ENCODE measurements at places on chromosomes 7 and 10.
A peak's percentile ranks its signal among the peaks of the same experiment; 100 is the strongest.

GRCh38 chr10:132164761-132165278 lies 21.9 kb upstream of the DPYSL4 start:
- no peak for DNase-seq

DNA sequence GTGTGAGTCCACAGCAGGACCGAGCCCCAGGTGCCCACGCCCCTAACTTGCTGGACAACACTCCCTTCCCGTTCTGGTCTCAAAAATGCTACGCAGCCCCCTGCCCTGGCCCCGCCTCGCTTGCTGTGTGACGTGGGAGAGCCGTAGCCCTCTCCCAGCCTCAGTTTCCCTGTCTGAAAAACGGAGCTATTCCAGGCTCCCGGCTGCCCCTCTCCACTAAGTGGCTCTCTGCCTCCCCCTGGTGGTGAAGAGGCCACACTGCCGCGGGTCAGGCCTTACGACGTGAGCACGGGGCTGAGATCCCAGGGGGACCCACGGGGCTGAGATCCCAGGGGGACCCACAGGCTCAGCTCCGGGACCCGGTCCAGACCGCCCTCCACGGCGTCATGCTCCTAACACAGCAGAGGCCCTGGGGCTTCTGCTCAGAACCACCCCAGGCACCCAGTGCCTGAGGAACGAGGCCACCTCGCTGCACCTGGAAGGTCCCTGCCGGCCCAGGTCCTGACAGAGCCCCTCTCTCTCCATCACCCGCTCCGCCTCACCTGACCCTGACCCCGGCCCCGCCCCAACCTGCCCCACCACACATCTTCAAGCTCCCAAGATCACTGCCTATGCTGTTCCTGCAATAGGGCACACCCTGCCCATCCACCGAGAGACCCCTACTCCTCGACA lies 26.7 kb downstream of the MICALL2 start:
- peak; percentile 72 for DNase-seq

DNA sequence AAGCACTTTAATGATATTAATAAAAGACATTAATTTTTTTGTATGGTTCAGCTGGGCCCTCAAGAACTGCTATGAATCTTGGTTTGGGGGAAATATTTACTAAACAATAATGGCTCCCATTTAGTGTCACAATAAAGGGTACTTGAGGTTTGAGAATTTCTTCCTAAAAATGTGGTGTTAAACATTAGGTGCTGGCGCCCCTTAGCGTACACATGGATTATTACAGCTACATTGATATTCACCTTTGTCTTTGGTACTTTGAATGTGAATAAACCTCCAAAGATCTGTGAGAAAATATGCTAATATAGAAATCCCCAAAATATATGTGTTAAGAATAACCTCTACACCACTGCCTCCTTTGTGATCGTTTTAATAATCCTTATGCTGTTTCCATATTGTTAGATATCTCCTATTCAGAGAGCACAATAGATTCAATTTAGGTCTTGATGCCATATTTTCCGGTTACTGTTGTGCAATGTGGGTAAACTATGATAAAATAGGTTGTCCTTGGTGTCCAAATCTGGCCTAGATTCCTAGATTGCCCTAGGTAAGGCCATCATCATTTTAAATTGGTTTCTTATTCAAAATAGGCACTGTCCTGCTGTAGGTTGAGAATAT lies 161.8 kb upstream of the CACNA2D1 start:
- DNase-seq, result no peak

GRCh38 chr10:86205306-86206239 lies 161.0 kb downstream of the GRID1 start:
- DNase-seq, result no peak

- DNase-seq, result no peak
Observed at GRCh38 chr10:95459446-95460045, 101.6 kb downstream of the SORBS1 start.

GRCh38 chr7:30322271-30323005 lies 38.0 kb downstream of the ZNRF2 start:
- DNase-seq, result no peak

- DNase-seq, result no peak
Observed at GRCh38 chr10:36703179-36703578, 422.2 kb upstream of the ANKRD30A start.

GRCh38 chr10:690372-691161 lies 1.1 kb upstream of the DIP2C start:
- no peak for DNase-seq

DNA sequence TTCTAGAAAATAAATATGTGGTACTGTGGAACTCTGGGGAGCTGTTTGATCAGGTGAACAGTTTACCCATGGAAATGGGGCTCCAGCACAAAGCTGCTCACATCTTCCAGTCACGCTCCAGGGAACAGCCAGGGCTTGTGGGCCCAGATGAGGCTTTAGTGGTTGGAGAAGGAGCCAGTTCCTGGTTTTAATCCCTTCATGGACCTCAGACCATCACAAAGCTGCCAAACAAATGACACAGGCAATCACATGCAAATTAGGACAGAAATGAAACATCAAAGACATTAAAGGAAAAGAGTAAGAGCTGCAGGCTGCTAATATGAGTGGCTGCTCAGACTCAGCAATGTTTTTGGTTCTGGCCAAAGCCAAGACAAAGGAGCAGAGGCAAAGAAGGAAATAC lies 2.2 kb upstream of the ATP6V0E2 start:
- DNase-seq, result no peak

- no peak for DNase-seq
Observed at GRCh38 chr10:79101560-79102497, 33.1 kb downstream of the ZMIZ1 start.

- DNase-seq, result no peak
Observed at GRCh38 chr10:3566627-3567026, 218.4 kb downstream of the KLF6 start.

- DNase-seq, result no peak
Observed at GRCh38 chr10:129568583-129569344, 101.7 kb downstream of the MGMT start.

- no peak for DNase-seq
Observed at GRCh38 chr7:44131173-44132029, 8.1 kb upstream of the POLD2 start.

- no peak for DNase-seq
Observed at GRCh38 chr10:82150123-82150900, 275.3 kb downstream of the NRG3 start.

GRCh38 chr10:87696922-87697745 lies 37.5 kb downstream of the PAPSS2 start:
- DNase-seq, result no peak

DNA sequence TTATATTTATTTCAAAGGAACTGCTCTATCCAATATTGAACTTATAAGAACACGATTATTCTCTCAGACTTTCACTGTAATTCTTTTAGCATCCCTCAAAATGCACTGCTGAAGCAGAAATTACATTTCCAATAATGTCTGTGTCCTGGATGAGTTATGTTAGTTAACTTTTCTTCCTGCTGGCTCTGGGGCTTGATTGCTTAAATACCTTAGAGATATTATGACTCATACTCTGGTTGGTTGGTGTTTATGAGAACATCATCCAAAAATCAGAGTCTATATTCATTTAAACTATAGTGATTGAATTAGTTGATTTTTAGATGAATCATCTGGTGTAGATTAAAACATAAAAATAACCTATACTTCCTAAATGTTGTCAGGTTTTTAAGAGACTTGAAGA lies 246.3 kb upstream of the VWC2 start:
- DNase-seq, result no peak

DNA sequence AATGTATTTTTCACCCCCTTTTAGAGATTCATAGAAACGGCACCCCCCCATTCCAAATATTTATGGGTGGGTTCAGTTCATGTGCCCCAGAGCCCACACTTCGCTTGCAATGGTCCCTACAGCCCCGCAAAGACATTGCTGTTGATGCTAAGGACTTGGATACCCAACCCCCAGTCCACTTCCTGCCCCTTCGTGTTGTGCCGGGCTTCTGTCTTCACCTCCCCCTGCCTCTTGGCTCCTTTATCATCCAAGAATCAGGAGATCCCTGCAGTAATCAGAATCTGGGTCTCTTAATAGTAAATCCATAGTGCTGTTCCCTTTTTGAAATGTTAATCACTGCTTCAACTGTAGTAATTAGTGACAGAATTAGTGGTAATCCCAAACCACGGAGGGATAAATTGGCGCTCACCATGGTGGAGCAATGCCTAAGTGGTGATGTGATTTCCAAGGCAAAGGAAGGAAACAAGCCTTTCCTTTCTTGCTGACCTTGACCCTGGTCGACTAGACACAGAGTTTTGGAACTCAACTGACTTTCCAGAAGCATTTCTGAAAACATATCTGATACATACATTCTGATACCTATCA lies 67.7 kb downstream of the HK1 start:
- no peak for DNase-seq

DNA sequence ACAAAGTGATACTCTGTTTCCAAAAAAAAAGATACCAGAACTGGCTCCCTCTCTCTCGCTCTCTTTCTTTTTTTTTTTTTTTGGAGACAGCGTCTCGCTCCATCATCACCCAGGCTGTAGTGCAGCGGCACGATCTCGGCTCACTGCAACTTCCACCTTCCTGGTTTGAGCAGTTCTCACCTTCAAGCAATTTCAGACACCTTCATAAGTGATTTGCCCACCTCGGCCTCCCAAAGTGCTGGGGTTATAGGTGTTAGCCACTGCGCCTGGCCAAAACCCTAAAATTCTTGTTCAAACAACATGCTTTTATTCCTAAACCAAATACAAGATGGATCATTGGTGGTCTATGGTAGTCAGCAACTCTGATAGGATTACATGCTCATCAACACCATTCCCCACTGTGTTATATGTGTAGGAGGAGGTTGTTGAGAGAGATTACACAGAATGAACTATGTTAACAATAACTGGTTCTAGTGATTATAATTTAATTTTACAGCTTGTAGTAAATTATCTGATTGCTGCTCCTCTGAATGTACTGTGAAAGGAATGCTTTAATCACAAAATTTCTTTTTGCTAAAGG lies 15.5 kb downstream of the ACBD5 start:
- no peak for DNase-seq

DNA sequence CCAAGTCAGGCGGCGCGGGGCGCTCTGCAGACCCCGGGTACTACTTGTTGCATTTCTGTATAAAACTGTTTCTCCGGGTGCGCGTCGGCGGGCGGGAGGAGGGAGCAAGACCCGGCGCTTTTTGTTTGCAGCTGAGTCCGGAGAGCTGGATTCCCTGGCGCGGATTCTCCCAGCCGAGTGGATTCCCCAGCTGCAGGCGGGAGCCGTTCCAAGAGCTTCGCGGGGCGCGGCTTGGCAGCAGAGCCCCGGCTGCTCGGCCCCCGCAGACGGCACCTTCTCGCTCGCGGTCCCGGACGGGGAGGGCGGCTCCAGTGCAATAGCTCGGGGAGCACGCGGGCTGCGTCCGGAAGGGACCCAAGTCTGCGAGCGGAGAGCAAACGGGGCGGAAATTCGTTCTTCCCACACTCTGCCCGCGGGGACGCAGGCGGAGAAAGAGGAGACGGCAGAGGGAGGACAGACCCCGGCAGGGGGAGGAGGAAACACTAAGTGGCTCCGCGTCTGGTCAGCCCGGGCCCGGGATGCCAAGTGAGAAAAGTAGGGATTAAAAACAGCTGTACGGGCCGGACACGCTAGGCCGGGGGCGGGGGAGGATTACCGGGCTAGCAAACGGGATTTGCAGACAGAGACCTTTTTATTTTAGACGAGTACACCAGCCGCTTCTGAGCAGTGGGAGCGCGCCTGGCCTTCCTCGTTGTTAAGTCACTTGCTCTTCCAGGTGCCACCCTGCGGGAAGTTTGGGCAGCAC lies at the start of gene TRIL:
TSS of gene TRIL (minus strand) at position 96 of the 745 bp plus-strand sequence. CDS start 284 bp downstream, outside the sequence.
- no peak for DNase-seq

- DNase-seq, result no peak
Observed at GRCh38 chr7:8229927-8230326, 32.0 kb downstream of the ICA1 start.

- DNase-seq, result no peak
Observed at GRCh38 chr7:93601363-93601762, 26.8 kb upstream of the CALCR start.

DNA sequence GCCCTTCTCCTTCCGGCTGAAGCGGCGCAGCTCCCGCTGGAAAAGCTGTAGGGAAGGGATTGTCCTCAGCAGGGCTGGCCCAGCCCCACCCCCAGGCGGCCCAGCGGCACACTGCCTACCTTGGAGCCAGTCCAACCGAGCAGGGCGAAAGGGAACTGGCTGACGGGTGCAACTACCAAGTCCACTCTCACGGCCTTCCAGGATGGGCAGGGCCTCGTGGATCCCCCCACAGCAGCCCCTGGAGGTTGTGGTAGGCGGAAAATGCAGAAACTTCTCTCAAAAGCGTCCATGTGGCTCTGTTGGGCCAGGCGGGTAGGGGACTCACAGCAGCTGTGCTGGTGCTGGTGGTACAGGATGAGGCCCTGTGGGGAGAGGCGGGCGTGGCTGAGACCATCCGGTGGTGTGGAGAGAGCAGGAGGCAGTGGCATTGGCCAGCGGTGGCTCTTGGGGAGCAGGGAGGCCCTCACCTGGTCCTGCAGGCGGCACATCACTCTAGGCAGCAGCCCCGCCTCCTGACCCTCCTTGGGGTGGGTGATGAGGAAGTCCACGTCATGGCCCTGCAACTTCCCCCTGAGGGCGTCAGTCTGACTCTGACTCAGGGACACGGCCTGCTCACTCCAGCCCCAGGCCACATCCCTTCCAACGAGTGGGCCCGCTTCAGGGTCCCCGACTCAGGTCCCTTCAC lies 8.4 kb upstream of the PGAM2 start:
- DNase-seq, result peak; percentile 77

- DNase-seq, result no peak
Observed at GRCh38 chr10:85620807-85621206, 745.8 kb downstream of the GRID1 start.

DNA sequence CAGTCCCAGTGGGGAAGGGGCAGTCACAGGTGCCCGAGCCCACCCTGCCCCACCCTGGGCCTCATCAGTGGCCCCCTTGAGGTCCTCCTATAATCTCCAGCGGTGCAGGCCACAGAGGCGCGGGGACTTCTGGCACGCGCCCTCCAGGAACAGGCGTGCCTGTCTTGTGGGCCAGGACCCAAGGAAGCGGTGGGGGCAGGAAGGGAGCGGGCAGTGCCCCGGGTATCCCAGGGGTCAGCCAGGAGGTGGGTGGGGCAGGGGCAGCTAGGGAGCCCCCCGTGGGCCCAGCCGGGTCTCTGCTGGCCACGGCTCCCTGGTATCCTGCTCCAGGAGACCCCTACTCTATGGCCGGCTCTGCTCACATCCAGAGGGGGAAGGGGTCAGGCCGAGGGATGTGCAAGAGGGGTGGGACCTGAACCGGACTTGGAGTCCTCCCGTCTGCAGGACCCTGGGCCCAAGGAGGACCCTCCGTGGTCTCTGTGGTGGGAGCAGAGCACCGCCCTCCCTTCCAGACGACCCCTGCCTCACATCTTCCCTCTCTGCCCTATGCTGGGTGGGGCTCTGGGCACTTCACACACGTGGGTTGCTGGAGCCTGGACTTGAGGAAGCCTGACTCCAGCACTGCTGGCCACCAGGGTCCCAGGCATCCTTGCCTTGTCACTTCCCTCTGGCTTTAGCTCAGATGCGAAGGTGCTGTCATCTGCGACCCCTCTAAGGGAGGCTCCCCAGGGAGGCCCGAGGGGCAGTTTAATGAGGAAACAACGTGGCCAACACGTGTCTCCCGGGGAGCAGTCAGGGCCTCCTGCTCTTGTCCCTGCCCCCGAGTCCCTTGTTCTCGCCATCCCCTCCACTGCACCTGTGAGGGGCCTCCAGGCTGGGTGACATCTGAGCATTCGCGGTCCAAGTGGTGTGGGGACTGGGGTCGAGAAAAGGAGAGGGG lies 18.3 kb upstream of the GRIFIN start:
- DNase-seq, result no peak

- DNase-seq, result no peak
Observed at GRCh38 chr7:151035026-151035717, 6.9 kb downstream of the ABCB8 start.
